ENCODE measurements at places on chromosomes 5 and 9. TPM values are rescaled to one million over a fixed set of nuclear protein-coding genes. Genes with fewer than 3 reads are reported as not detected.

UBAP1 gene
- 20.4 TPM for polyA plus RNA-seq

PCDHB2 gene
- polyA plus RNA-seq, result 0.07 TPM

TMC1 gene
- not detected for polyA plus RNA-seq

NLN gene
- polyA plus RNA-seq, result 1.7 TPM

BICD2 gene
- polyA plus RNA-seq, result 15.1 TPM

B4GALT7 gene
- 32.8 TPM for polyA plus RNA-seq

ARHGEF37 gene
- 0.06 TPM for polyA plus RNA-seq

PLCXD3 gene
- not detected for polyA plus RNA-seq

RELL2 gene
- 48.9 TPM for polyA plus RNA-seq

TSSK1B gene
- polyA plus RNA-seq, result not detected

GLIPR2 gene
- polyA plus RNA-seq, result 14.6 TPM

JAKMIP2 gene
- 1.0 TPM for polyA plus RNA-seq

SHISAL2B gene
- polyA plus RNA-seq, result not detected

STPG3 gene
- polyA plus RNA-seq, result not detected

TMEM250 gene
- polyA plus RNA-seq, result 11.1 TPM

TMEM215 gene
- polyA plus RNA-seq, result not detected

GALNT12 gene
- 3.2 TPM for polyA plus RNA-seq

ENHO gene
- 0.13 TPM for polyA plus RNA-seq

CD274 gene
- 1.4 TPM for polyA plus RNA-seq

ERMP1 gene
- 4.9 TPM for polyA plus RNA-seq

LMX1B gene
- polyA plus RNA-seq, result not detected

UNC5A gene
- not detected for polyA plus RNA-seq

TRIM7 gene
- polyA plus RNA-seq, result 1.7 TPM

FOXD4L3 gene
- polyA plus RNA-seq, result not detected

INSL6 gene
- polyA plus RNA-seq, result not detected

GPR151 gene
- polyA plus RNA-seq, result not detected

CDH9 gene
- not detected for polyA plus RNA-seq

ENC1 gene
- 12.1 TPM for polyA plus RNA-seq

RXRA gene
- polyA plus RNA-seq, result 2.5 TPM

GALNT10 gene
- 24.0 TPM for polyA plus RNA-seq

MLLT3 gene
- polyA plus RNA-seq, result 3.6 TPM

OCLN gene
- polyA plus RNA-seq, result 5.6 TPM

AMBP gene
- polyA plus RNA-seq, result not detected

SPINK5 gene
- polyA plus RNA-seq, result not detected

ZNF622 gene
- polyA plus RNA-seq, result 11.1 TPM

Measured in B cell (primary cell).